Stimulated activated CD4-positive, alpha-beta T cell treated with anti-CD3 and anti-CD28 coated beads, Interleukin-1b, Interleukin-23, amount 100 ng/mL, for 4 hours (primary cell): ENCODE measurements at places on chromosomes 5 and 9.

DNA sequence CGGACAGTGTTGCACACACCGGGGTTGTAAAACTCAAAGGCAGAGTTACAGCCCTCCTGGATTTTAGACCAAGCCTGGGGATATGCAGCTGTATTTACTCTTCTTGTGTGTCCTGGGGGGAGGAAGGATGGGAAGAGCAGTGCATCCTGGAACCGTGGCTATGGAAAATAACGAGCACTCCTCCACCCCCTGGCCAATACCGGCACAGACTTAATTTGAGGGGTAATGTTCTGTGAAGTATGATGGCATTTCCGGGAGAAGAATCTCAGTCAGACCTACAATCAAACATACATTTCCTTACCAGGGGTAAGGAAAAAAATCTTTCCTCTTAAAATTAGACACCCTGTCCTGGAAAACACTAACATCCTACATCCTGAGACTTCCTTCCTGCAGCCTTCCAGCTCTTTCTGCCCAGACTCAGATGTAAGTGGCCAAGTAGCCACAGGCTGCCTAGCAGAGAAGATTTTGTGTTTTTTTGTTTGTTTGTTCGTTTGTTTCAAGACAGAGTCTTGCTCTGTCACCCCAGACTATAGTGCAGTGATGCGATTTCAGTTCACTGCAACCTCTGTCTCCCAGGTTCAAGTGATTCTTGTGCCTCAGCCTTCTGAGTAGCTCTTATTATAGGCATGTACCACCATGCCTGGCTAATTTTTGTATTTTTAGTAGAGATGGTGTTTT lies 11.0 kb upstream of the ERMP1 start:
- DNase-seq: no peak

DNA sequence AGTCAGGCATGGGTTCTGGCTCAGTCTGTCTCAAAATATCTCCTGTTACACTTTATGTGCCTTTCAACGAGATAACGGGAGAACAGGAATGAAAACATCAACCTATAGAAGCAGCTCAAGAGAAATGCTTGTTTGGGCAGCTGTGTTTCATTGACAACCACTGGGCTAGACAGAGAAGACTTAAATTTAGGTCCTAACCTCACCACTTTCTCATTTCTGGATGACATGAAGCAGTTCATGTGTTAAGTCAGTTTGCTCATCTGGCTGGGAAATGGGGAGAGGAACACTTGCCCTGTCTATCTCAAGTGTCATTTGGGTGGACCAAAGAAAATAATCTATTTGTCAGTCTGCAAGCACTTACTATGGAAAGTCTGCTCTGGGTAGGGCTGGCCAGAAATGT lies 66.7 kb upstream of the PCA3 start:
- DNase-seq: no peak

DNA sequence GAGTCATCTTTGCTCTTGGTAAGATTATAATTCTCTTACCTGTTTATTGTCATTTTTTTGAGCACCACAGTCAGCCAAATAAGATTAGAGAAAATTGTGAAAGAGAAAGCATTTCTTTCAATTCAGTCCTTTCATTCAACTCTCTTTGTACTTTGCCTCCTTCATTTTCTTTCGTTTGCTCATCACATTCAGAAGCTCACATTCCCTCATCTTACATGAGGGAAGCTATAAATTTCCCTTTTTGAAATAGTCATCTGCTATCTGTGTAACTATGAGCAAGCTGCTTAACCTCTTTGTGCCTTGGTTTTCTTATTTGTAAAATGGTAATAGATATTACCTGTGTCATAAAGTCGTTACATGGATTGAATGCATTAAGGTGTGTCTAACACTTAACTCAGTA lies 41.4 kb downstream of the PAM start:
- DNase-seq: no peak

GRCh38 chr5:123155446-123155960 lies 66.5 kb downstream of the PRDM6 start:
- no peak for DNase-seq

DNA sequence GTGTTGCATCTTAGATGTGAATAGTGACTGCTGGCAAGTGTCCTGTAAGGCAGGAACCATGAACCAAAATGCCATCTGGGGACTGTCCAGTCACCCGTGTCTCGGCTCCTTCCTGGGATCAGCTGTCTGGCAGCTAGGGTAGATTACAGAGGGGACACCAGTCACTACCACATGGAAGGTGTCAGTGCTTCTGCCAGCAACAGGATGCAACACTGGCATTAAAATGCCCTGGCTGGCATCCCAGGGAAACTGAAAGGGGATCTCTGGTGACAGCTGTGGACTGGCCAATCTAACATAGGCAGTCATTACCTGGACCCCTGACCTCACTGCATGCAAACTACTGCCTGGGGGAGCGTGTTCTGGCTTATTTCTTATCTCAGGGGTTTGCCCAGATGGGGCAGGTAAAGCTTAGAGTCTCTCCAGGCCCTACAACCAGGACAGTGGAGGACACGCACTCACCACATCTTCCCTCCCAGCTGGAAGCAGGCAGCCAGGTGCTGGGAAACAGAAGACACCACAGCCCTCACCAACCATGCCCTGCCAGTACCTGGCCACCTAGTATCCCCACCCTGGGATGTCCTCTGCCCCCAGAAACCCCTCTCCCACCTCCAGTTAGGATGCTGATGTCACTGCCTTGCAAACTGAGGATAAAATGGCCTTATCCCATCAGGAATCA lies 83.8 kb downstream of the SEMA4D start:
- DNase-seq: no peak

GRCh38 chr9:132235125-132235524 lies 73.3 kb downstream of the NTNG2 start:
- no peak for DNase-seq

GRCh38 chr5:386432-387341 lies 56.3 kb upstream of the EXOC3 start:
- DNase-seq: no peak

DNA sequence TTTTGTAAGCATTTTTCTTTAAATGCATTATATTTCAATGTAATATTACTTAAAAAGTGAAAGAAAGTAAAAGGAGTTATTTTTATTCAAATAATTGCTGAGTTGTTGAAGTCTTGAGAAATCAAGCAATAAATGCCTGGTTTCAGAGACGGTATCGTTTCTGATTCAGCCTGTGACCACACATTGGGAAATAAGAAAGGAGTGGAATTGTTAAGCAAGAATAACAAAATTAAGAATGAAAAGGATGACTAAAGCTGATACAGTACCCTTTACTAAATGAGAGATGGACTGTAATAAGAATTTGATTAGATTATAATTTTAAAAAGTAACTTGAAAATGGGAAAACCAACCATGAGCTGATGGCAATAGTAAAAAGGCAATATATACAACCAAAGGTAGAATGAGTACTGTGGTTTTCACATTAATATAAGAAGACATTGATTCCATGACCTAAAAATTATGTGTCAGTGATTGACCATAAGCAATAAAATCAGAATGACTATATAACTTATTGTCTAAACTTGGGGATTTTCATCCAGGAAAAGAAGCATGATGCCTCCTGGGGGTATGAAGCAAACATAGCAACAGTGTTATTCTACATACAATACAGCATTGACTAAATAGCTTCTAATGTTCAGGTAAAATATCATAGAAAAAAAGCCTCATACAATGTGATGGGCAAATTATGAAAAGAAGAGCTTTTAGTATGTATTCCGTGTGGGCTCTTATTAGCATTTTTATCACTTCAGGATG lies 101.9 kb upstream of the PRDM9 start:
- DNase-seq: no peak

DNA sequence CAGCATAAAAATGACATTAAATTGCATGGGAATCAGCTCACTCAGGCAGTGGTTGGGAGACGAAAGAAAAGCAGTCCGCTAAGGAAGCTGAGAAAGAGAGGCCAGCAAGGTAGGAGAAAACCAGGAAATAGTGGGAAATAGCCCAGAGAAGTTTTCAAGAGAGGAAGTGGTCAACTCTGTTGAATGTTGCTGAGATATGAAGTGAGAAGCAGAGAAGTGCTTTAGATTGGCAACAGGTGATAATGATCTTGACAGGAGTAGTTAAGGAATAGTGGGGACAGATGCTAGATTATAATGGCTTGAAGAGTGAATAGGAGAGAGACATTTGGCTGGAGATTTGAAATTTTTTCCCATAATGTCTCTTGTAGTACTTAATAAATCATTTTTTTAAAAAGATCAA lies 30.8 kb downstream of the CNTRL start:
- no peak for DNase-seq

DNA sequence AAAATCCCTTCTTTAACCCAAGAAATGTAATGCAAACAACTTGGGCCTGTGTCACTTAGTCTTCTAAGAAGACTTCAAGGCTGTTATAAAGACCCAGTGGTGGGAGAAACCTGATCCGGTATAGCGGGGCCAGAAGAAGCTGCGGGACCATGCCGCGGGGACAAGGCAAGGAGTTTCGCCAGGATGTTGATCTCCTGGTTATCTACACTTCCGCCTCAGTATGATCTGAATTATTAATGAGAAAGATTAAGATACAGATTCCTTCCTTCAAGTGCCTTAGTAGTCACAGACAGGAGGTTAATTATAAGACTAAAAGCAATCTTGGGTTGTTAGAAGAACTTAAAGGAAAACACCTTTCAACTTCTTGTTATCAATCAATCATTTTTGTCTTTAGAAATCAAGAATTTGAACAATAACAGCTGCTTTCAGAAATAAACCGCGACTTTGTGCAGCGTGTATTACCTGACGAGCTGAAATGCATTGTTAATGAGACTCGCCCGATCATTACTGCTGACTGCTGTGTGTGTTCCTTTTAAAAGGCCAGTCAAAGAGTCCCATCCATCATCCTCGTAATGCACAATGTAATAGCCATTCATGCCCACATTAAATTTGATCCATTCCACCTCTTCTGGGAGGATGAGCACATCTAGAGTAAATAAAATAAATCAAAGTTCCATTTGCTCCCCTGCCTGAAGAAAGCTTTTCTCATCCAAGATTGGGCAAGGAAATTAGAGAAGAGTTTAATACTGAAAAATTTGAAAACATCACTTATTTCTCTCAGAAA lies 22.2 kb downstream of the ERAP1 start:
- DNase-seq: no peak

DNA sequence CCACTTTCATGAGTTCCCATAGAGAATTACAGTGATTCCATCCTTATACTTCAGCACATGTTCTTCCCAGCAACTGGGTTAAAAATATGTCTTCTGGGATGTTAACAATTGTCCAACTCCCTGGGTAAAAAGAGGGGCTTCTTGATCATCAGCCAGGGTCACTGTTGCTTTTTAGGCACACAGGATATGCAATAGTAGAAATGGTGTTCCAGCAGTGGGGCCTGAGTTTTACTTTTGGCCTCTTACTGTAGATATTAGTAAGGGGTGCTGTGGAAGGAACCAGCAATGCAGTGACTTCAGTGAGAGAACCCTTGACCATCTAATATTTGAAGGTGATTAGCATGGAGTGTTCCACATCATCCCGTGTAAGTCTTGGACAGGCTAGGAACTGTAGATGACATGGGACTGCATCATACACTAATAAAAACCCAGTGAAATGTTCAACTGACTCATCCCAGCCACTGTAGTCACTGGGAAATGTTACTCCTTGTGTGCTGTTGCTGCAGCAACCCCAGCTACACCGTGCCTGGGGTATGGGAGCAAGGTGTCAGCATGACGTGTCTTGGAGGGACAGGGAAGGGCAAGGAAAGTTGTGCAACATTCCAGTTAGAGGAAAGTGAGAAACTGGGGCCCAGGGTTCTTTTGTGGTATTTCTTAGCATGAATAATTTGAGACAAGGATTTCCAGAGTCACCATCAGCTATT lies 610.9 kb downstream of the RAB3C start:
- DNase-seq: no peak

DNA sequence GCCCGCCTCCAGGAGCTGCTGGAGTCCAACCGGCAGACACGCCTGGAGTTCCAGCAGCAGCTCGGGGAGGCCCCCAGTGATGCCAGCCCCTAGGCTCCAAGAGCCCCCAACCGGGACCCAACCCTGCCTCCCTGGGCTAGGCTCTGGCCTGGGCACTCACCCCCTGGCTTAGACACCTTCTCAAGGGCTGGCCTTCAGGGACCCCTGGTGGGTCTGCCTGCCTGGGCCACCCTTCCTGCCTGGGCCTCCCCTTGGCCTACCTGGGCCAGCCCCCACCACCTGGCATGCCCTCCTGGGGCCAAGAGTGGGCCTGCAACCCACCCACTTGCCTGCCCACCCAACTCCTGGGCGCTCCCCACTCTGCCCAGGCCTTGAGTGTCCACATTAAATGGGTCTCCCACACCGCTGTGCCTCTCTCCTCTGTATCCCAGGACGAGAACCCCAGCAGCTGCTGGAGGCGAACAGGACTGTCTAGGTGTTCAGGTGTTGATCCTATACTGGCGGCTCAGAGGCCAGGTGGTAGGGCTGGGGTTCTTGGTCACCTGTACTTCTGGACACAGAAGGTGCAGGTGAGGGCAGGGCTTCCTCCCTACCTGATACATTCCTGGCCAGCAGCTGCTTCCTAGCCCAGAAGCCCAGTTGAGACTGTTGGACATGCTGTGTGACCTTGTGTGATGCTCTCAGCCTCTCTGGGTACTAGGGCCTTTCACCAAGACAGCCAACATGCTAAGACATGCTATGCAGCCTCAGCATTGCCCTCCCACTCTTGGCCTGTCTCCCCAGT lies 3.6 kb downstream of the BBLN start:
- DNase-seq: no peak

GRCh38 chr5:96483878-96484277 lies 50.8 kb upstream of the PCSK1 start:
- DNase-seq: no peak

GRCh38 chr9:134472256-134472655 lies 146.0 kb downstream of the RXRA start:
- no peak for DNase-seq

DNA sequence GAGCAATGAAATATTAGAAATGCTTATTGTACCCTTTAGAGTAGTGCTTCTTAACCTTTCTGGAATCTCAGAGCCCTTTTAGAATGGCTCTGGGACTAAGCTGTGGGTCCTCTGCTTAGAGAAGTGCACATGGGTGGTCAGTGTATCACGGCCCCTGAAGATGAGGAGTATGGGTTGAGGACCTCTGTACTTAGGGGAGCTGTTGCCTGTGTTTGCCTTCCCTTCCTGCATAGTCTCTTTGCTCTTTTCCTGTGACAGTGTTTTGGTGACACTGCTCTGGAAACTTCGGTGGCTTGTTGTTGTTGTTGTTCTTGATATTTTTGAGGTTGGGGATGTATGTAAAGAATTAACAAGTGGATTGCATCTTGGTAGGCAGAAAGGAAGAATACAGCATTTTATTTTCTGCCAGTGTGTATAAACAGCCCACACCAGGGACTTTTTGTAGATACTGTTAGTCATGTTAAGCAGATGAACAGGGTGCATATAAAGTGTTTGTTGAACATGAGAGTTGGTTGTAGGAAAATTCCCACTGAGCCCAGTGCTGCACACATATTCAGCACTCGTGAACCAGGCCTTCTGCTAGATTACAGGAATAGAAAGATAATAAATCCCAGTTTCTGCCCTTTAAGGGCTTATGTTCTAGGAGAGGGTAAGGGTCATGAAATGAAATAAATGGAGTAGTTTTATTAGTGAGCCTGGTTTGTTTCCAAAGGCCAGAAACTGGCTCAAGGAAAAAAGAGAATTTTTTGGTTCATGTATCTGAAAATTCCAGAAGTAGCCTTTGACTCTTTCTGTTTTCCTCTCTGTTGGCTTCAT lies 199.7 kb downstream of the ARHGAP26 start:
- DNase-seq: no peak
